COR-L47 (cell line): ENCODE measurements at places on chromosomes 6 and 20.

GRCh38 chr6:128519931-128520435 lies 416 bp downstream of the PTPRK start:
- DNase-seq = peak; percentile 15

- DNase-seq = no peak
These were observed 122.1 kb upstream of the SPACA1 start for GRCh38 chr6:87925373-87926060.

DNA sequence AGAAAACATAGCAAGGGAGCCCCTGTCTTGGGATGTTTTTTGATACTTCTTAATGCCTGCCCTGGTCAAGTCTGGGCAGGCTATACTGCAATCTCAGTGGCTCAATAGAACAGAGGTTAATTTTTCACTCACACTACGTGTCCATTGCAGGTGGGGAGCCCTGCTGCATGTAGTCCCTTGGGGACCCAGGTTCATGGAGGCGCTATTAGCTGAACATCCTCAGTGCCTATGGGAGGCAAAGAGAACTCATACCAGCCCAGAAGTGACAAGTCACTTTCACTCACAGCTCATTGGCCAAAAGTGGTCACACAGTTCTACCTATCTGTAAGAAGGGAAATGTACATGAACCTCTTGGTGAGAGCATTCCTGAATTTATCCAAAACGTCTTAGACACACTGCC lies 23.2 kb downstream of the CGA start:
- no peak for DNase-seq

DNA sequence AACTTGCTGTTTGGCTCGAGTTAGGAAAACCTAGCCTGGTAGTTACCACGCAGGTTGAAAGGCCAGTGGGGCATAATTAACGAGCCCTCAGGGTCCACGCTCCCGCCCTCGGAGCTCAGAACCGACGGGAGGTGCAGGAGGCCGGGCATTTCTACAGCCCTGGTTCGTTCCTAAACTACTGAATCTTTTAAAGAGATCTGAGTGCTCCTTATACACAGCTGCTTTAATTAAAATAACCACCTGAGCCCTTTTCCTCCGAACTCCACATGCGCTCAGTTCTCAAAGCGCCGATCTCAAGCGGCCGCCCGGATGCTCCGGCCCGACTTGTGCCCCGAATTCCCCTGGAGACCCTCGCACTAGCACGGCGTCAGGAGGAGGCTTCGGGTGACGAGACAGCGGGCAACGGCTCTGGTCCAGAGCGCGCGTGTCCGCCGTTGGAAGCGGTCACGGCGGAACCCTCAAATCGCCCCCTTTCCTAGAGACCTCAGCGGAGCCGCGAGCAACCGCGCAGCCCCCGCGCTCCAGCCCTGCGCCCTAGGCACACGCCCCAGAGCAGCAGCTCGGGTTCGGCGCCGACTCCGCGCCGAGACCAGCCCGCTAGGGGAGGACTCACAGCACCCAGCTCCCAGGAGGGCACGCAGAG lies 397 bp downstream of the WDR27 start:
- no peak for DNase-seq

DNA sequence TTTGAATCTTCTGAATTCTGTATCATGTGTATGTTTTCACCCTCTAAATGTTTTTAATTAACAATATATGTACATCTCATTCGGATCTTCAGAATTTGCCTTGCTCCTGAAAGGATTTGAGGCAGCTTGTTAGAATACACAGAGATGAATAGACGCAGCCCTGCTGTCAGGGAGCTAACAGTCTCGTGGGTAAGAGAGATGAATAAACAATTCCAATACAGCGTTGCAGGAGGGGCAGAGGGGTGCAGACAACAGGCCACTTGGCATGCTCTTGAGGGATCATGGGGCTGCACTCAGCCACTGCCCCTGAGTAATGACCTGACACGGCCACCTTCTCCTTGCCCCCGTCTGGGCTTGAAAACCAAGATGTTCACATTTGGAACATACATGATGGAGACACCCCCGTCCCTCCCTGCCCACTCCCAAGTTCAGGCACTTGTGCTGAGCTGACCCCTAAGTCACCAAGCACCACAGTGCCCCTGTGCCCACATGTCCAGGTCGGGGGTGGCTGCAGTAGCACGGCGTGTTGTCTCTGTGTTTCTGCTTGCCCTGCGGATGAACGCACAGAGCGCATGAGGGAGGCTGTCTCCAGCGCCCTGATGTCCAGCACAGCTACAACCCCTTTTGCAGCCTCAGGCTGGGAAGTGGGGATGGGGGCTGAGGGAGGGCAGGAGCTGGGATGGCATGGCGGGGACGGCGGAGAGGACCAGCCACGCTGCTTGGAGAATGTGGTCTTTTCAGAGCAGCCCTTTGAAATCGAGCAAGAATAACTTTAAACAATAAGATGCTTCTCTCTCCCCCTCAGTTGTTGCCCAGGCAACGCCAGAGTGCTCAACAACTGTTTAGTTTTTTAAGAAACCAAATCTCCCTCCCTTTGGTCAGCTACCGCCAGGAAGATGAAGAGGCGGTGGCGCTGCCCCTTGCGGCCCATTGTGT lies 33.0 kb upstream of the CDH22 start:
- no peak for DNase-seq
